T-cell (primary cell): ENCODE measurements at places on chromosomes 6 and 20.

- no peak for DNase-seq
Observed at GRCh38 chr6:43695215-43695966, 7.8 kb upstream of the MRPS18A start.

GRCh38 chr20:45138561-45139300, 14.5 kb upstream of the WFDC12 start:
- DNase-seq = peak; percentile 14

GRCh38 chr20:39282619-39283092, 320.5 kb downstream of the DHX35 start:
- DNase-seq = no peak

DNA sequence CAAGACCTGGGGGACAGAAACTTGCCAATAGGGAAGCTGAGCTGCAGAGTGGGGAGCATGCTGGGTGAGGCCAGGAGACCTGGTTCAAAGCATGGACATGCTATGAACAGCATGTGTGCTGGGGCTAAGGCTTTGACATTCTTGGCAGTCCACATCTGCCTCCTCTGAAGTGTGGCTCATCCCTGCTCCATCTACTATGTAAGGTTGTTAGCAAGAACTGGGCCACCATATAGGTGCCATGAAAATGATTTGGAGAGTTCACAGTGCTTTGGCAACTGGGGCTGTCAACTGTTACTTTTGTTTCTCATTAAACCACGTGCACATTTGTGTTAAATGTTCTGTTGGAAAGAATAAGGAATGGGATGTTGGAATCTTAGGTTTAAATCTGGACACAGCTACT, 311.1 kb downstream of the CDC5L start:
- no peak for DNase-seq

GRCh38 chr6:168666170-168666569, 225.2 kb downstream of the SMOC2 start:
- DNase-seq = no peak

DNA sequence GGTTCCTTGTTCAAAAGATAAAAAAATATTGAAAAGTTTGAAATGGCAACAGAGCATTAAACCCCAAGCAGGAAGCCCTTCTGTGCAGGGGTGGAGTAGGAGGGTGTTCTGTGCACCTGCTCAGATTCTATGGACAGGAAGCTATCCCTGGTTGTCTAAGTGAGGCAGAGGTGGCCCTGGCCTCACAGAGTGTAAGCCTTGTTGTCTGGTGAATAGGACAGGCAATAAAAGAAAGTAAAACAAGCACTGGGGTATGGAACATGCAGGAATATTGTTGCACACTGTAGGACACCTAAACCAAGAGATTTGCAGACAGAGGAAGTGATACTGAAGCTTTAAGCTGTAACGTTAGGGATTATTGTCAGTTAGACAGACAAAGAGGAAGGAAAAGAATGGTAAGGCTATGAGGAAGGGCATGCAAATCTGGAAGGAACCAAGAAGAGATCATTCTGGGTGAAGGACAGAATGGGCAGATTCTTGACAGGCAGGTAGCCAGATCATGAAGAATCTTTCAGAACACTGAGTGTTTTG, 66.8 kb downstream of the TBC1D7 start:
- no peak for DNase-seq

GRCh38 chr6:10033223-10033829, 381.5 kb downstream of the TFAP2A start:
- no peak for DNase-seq

DNA sequence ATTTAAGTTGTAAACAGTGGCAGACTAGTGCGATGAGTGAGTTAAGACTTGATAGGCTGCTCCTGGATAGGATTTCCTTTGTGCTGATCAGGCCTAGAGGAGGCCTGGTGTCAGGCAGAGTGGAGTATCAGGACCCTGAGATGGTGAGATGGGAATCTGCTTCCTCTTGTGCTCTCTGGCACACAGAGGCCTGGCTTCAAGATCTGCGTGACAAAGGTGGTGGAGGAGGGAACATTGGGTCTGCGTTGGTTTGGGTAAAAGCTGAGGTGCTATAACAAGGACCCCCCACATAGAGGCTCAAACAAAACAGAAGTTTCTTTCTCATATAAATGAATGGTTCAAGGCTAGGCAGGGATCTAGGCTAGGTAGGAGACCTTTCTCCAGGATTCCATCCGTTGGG, 20.3 kb downstream of the SCAND1 start:
- DNase-seq = no peak

DNA sequence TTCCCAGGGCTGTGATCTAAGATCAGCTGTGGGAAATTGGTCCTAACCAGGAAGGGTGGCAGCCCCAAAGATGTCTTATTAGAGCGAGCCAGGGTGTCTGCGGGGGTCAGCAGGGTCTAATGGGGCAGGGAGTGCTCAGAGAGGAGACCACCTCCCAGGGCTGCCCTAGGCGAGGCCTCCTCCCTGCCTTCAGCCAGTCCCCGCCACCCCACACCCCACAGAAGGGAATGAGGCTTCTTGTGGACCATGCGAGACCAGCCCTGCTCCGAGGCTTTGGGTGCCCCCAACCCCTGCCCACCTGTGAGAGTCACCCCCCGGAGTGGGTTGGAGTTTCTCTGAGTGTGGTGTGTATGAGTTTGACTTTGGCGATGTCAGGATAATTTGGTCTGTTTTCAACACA, 37.8 kb downstream of the SYNJ2 start:
- no peak for DNase-seq

GRCh38 chr6:130525408-130525807, 159.6 kb downstream of the TMEM200A start:
- no peak for DNase-seq

DNA sequence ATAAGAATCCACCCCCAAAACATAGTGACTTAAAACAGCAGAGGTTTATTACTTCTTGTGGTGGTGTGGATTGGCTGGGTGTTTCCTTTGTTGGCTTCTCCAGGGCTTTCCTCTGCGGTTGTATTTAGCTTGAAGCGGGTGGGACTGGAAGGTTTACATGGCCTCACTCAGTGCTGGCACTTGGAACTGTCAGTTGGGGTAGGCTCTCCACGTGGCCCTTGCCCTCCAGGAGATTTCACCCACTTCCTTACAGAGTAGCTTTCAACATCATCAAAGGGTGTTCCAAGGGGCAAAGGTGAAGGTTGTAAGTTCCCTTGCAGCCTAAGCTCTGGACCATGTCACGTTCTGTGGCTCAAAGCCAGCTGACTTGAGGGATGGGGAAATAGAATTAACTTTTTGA, 32.5 kb upstream of the NKX2-2 start:
- no peak for DNase-seq

GRCh38 chr6:105227295-105227767, 47.5 kb upstream of the POPDC3 start:
- no peak for DNase-seq

GRCh38 chr6:31339210-31339609, 17.8 kb downstream of the HLA-B start:
- no peak for DNase-seq

DNA sequence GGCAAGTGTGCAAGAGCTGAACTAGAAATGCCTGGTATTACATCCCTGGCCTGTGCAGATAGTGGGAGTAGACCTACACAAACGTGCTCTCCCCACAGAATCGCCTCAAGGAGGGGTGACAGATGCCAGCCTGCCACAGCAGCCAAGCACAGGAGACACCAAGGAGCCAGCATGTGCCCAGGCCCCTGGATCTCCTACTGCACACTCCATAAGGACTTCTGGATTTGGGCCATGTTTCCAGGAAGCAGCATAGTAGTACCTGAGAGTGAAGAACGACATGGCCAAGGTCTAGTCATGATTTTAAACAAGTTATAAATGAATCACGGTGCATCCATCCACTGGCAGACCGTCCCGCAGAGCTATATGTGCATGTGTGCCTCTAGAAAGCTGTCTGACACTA, 232.2 kb downstream of the SYNDIG1 start:
- no peak for DNase-seq

DNA sequence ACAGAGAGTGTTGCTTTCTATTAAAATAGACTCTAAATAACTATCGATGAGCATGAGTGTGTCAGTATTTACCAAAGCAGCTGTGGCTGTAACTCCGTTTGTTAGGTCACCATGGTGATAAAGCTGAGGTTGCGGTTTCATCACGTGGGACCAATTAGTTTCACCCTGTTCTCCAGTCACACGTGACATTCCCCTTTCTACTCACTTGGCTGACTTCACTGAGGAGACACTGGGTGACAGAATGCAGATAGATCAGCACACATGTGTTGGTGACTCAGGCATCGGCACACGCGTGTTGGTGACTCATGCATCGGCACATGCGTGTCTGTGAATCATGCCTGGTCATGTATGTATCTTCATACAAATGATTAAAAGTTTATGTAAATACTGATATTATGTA, 285.4 kb downstream of the THBS2 start:
- DNase-seq = peak; percentile 12

GRCh38 chr6:168264593-168265335, 54.8 kb downstream of the DACT2 start:
- DNase-seq = no peak

DNA sequence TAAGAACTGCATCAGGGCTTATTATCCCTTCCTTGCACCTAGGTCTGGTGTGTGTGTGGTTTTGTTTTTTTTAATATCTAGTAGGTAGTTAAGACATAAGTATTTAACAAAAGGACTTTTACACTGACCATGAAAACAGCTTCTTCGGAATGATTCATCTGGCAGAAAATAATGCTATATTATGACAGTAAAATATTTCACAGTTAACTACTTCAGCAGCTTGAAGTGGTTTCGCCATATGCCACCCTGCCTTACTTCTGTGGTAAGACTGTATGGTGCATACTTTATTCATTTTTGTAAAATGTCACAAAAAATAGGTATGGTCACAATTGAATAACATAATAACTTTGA, 858 bp upstream of the PTPRK start:
- DNase-seq = no peak

- no peak for DNase-seq
Observed at GRCh38 chr20:53083411-53083810, 111.3 kb downstream of the TSHZ2 start.

DNA sequence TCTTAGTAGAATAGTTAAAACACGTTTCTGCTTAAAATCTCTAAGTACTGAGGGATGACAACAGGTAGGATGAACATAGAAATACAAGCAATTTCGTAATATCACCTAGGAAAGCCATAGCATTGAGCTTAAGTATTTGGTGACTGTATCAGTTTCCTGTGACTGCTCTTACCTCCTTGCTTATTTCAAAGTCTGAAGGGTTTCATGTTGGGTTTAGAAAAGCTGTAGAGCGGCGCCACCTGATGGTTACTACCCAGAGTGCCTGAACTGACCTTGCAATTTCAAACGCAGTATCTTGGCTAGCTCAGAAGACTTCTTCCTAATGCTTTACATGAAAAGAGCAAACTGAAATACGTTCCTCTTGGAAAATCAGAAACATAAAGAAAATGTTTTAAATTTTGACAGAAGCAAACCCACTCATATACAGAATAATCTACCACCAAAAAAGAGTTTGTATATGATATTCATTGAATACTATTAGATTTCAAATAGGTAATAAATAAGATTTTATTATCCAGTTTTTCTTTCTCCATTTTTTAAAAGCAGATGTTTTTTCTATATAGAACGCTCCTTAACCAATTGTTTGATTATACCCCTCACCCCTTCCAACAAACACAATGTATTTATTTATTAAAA, 82.3 kb upstream of the RIPOR2 start:
- peak; percentile 83 for DNase-seq

GRCh38 chr20:54156522-54156921, 17.3 kb downstream of the CYP24A1 start:
- no peak for DNase-seq

- no peak for DNase-seq
Observed at GRCh38 chr6:140059947-140060346, 685.5 kb upstream of the CITED2 start.

DNA sequence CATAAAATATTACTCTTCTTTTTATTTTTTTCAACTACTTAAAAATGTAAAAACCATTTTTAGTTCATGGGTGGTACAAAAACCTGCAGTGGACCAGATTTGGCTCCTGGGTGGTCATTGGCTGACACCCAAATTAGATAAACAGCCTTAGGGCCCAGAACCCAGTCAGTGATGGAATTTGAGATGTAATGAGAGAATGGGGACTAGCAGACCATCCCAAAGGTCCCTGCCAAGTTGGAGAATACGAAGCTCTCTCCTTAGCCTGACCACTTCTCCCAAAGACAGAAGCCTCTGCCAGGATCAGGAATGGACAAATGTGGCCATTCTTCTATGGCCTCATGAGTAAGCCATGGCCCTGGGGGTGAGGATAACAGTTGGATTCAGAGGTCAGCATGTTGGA, 194.7 kb downstream of the NFATC2 start:
- no peak for DNase-seq

- DNase-seq = no peak
Observed at GRCh38 chr6:85400331-85400730, 49.6 kb upstream of the NT5E start.

GRCh38 chr6:12119085-12119588, 107.0 kb downstream of the HIVEP1 start:
- DNase-seq = peak; percentile 37
